ENCODE measurements at places on chromosomes 1 and 21. TPM values are rescaled to one million over a fixed set of nuclear protein-coding genes. Genes with fewer than 3 reads are reported as not detected.

Gene TADA1
- total RNA-seq = 12.3 TPM

Gene NVL
- total RNA-seq = 26.0 TPM

Gene SPRR2B
- not detected for total RNA-seq

Gene CYP4B1
- not detected for total RNA-seq

Gene PGLYRP3
- not detected for total RNA-seq

Measured in bronchus fibroblast of lung (primary cell).